ENCODE measurements at places on chromosomes 16 and 17. TPM values are rescaled to one million over a fixed set of nuclear protein-coding genes. Genes with fewer than 3 reads are reported as not detected.

The CRISPLD2 gene
- 1.8 TPM for total RNA-seq

DNA sequence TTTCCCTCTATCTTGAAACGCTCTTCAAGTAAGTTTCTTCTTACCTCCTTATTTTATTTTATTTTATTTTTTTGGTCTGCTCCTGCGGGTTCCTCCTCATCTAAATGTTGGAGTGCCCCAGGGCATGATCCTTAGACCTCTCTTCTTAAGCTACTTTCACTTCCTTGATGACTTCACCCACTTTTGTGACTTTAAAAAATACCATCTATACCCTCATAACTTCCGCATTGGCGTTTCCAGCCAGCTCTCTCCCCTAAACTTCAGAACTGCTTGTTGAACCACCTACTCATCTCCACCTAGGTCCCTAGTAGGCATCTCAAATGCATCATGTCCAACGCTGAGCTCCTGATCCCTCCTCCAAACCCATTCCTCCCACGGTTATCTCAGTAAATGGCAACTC is 51.4 kb upstream of the NFAT5 start:
- DNase-seq, result no peak
- H3K27me3 ChIP-seq, result no peaks in the 10 kb centered on the region
- H3K4me3 ChIP-seq, result no peak overlapping the region
- H3K36me3 ChIP-seq, result no peaks in the 10 kb centered on the region
- no peaks in the 10 kb centered on the region for H3K4me1 ChIP-seq

DNA sequence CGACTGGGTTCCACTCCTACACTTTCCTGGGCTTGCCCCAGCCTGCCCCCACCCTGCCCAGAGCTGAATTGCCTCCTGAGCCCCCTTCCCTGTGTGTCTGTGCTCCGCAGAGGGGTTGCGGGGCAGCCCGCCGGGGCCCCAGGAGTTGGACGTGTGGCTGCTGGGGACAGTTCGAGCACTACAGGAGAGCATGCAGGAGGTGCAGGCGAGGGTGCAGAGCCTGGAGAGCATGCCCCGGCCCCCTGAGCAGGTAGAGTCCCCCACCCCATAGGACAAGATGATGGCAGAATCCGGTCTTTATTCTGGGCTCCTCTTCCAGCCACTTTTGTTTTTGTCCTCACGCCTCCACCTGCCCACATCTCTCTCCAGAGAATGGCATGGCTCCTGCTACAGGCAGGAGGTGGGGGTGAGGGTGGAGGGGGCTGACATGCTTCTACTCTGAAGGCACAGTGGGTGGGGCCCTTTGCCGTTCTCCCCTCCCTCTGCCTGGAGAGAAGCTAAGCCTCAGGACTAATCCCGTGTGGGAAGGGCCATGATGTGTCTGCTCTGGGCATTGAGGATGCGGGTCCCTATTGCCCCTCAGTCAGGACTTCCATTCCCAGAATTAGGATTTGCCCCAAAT is 3.5 kb downstream of the ACBD4 start:
- DNase-seq, result no peak
- no peak overlapping the region for H3K4me3 ChIP-seq
- no peak overlapping the region for H3K27ac ChIP-seq
- no peaks in the 10 kb centered on the region for H3K36me3 ChIP-seq
- no peaks in the 10 kb centered on the region for H3K27me3 ChIP-seq

The G6PC1 gene
- not detected for total RNA-seq

DNA sequence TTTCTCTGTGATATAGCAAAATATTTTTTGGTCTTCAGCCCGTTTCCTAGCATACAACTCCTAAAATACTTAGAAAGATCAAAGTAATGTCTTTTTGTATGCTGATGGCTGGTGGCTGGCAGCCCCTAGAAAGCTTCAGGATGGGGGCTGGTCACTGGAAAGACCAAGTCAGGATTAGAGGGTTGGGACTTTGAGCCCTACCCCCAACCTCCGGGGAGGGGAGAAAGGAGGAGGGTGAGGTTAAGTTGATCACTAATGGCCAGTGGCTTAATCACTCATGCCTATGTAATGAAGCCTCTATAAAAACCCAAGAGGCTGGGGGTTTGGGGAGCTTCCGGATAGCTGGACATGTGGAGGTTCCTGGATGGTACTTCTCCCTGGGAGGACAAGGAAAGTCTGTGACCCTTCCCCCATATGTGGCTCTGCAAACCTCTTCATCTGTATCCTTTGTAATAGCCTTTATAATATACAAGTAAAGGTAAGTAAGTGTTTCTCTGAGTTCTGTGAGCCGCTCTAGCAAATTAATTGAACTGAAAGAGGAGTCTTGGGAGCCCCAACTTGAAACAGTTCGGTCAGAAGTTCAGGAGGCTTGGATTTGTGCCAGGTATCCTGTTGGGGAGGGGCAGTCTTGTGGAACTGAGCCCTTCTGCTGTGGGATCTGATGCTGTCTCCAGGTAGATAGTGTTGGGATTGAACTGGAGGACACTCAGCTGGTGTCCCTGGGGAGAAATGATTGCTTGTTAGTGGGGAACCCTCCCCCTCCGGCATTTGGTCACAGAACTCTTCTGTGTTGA is 3.5 kb downstream of the SLC7A6 start:
- no peaks in the 10 kb centered on the region for H3K36me3 ChIP-seq
- no peak overlapping the region for H3K4me3 ChIP-seq
- peaks cover 8% of the 10 kb centered on the region for H3K4me1 ChIP-seq
- H3K27me3 ChIP-seq, result no peaks in the 10 kb centered on the region
- DNase-seq, result no peak

The CDK3 gene
- 7.5 TPM for total RNA-seq

GRCh38 chr16:822174-822908 is 21.8 kb upstream of the GNG13 start:
- no peaks in the 10 kb centered on the region for H3K36me3 ChIP-seq
- peaks cover 32% of the 10 kb centered on the region for H3K27me3 ChIP-seq
- H3K27ac ChIP-seq, result no peak overlapping the region
- no peak for DNase-seq
- no peaks in the 10 kb centered on the region for H3K4me1 ChIP-seq
- no peak overlapping the region for H3K4me3 ChIP-seq

DNA sequence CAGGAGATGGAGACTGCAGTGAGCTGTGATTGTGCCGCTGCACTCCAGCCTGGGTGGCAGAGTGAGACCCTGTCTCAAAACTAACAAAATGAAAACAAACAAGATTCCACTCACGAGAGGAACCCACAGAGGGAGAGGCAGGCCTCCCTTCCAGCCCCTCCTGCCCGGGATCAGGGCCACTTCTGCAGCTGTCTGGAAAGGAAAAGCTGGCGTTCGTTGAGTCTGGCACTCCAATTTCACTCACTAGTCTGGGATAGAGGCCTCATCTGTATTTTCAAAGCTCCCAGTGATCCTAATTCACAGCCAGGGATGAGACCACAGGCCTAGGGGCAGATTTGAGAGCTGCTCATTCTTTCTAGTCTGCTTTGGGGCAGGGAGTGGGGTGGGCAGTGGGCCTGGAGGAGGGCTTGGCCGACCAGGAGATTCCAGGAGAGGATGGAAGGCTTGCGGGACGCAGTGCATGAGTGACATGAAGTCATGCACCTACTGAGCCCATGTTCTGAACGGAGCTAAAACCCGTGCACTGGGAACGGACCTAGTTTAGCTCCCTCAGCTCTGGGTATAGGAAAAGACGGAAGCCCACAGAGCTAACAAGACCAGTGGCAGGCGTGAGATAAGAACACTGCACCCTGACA is 54.0 kb downstream of the COTL1 start:
- no peak overlapping the region for H3K27ac ChIP-seq
- H3K36me3 ChIP-seq, result peaks cover 18% of the 10 kb centered on the region
- no peak for DNase-seq

The RRAD gene
- total RNA-seq, result 12.1 TPM

DNA sequence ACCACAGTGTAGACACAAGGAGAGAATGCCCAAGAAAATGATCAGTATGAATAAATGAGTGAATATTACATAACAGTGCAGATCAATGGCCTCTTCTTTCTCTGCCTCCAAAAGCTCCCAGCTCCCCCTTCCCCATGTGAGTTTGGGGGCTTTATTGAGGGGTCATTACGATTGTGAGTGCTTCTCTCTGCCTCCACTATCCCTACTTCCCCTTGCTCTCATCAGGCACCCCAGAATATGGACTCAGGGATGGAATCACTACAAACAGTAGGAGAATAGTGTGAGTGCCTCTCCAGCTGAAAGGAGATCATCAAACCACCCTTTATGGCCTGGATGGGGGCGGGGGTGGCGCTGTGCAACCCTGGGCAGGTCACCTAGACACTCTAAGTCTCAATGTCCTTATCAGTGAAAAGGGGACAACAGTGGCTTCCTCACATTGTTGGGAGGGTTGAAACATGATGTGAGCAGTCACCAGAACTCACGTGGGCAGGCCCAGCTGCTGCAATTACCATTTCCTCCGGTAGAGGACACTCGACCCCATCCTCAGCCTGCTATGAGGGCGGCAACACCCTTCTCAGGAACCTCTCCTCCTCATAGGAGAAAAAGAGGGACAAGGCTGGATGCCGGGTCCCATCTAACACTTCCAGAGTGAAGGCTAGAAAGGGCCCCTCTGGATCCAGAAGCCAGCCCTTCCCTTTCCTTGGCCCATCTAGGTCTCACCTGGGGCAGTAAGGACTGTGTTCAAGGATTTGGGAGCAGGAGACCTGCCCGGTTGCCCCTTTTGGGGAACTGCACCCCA is 2.1 kb upstream of the EPOP start:
- H3K36me3 ChIP-seq, result no peaks in the 10 kb centered on the region
- H3K27me3 ChIP-seq, result peaks cover 37% of the 10 kb centered on the region
- H3K27ac ChIP-seq, result no peak overlapping the region
- peaks cover 9% of the 10 kb centered on the region for H3K4me1 ChIP-seq
- H3K4me3 ChIP-seq, result no peak overlapping the region

- H3K27ac ChIP-seq, result no peak overlapping the region
- DNase-seq, result no peak
- no peak overlapping the region for H3K4me3 ChIP-seq
- H3K36me3 ChIP-seq, result peaks cover 5% of the 10 kb centered on the region
These were observed 19.0 kb downstream of the POLG2 start for GRCh38 chr17:64477849-64478248.

The NRN1L gene
- total RNA-seq, result 0.82 TPM
